ENCODE measurements at places on chromosomes 2 and 18. TPM values are rescaled to one million over a fixed set of nuclear protein-coding genes. Genes with fewer than 3 reads are reported as not detected.

DNA sequence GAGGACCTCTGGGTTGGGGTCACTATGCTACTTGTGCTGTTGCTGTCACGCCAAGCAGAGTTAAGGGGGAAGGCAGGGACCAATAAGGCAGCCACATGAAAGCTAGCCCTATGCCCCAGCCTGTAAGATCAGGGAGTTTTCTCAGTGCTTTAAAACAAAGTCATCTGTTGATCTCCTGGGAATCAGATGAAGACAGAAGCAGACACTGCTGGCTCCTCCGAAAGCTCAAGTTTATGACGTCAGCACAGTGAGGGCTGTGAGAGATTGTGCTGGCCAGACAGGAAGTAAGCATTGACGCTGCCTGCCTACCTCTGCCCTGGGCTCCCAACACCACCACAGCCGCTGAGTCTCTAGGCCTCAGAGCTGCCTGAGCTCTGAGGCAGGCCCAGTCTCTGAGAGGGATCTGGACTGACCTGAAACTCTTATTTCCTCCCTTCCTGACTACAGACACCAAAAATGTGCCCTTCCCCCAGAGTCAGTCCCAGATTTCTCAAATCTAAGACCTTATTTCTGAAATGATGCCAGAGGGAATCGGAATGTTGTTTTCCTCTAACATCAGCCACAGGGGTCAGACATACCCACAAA lies 118.1 kb upstream of the EPAS1 start:
- peak; percentile 93 for DNase-seq

DNA sequence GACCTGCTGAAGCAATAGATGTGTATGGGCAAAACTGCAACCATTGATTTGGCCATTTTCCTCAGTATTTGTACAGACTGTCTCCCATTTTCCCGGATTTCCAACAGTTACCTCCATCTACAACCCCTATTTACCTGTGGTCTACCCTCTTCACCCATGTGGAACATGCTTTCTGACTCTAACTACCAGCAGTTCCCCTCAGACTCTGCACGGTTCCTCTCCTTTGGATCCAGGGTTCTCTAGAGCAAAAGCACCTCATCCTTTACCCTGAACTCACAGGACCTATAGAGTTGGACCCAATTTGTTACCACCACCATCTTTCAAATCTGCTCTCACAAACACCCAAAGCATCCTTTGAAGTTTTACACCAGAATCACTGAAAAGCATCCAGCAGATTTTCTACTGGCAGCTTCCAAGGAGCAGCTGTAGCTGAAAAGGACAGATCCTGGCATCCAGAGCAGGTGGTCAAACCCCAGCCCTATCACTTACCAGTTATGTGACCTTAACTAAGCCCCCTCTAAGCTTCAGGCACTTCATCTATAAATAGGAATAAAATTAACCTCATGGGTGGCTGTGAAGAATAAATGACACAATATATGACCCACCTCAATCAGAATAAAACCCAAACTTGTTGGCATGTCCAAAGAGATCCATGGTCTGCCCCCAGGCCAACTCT lies 15.3 kb downstream of the CYTIP start:
- DNase-seq: no peak

GRCh38 chr18:50428531-50429206 lies 53.8 kb downstream of the SKA1 start:
- DNase-seq: no peak

GRCh38 chr18:78099979-78100588 lies 850.4 kb downstream of the GALR1 start:
- no peak for DNase-seq

- DNase-seq: peak; percentile 61
Measured at GRCh38 chr2:97763176-97763845, 49.9 kb downstream of the ZAP70 start.

DNA sequence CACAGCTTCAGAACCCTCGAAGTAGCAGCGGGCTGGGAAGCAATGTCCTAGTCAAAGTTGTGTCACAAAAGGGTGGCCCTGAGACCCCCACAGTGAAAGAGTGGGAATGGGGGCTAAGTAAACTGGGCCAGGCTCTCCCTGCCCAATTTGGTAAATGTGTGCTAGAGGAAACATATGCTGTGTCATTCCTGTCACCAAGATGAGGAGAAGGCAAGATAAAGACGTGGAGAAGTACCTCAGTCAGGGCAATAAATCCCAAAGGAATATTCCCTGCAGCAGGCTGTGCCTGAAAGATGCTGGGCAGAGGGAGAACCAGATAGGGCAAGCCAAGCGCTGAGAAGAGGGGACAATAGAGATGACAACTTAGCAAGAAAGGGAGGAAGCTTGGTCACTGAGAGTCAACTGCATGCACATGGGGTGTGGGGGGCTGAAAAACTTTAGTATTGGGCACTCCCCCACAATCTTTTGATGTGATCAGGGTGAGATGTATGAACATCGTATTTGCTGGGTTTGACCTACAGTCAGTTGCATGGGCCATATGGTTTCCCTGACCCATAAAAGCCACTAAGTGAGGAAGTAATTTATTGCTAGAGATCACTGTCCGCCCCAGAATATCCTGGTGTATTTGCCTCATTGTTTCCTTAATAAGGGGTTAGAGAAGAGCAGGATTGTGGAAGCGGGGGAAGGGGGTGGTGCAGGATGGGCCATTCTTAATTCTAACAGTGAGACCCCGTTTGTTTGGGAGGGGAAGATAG lies 49.9 kb upstream of the CXCR4 start:
- DNase-seq: no peak

DNA sequence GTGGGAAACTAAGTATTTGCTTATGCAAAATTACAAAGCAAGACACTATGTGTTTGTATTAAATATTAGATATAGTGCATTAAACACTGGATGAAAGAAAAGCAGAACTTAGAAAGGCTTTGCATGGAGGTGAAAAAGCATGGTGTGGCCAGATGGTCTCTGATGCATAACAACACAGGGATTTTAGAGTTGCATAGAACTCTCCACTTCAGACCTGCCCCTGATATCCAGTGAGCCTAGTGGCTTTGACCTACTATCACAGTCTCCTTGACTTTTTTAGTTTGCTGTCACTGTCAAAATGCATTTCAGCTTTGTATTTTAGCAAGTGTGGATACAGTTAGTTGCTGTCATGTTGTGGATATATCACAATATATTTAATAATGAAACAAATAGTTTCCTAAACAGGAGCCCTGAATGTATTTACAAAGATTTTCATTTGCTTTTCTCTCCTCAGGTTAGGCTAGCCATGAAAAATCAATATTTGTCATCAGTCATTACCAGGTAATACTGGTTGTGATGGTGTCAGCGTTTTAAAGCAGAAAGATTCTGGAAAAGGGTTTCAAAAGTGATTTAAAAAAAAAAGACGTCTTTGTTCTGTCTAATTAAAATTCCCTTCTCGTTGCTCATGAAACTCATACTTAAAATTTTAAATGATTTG lies 5.2 kb downstream of the CSRNP3 start:
- DNase-seq: no peak

DNA sequence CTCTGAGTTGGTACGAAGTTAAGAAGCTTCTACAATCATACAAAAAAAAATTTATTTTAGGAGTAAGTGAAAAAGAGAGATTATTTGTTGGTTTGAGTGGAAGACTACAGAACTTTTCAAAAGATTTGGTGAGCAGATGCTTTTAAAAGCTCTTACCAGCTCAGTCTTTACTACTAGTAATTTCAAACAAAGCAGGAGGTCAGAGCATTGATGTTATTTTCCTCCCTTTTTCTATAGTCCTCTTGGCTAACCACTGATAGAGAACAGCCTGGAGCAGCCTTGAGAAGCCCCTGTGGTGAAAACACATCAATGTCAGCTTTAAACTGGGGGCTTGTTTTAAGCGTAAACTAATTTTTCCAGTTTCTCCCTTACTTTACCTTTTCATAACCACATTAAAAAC lies 559.3 kb upstream of the CDH2 start:
- DNase-seq: peak; percentile 17

DNA sequence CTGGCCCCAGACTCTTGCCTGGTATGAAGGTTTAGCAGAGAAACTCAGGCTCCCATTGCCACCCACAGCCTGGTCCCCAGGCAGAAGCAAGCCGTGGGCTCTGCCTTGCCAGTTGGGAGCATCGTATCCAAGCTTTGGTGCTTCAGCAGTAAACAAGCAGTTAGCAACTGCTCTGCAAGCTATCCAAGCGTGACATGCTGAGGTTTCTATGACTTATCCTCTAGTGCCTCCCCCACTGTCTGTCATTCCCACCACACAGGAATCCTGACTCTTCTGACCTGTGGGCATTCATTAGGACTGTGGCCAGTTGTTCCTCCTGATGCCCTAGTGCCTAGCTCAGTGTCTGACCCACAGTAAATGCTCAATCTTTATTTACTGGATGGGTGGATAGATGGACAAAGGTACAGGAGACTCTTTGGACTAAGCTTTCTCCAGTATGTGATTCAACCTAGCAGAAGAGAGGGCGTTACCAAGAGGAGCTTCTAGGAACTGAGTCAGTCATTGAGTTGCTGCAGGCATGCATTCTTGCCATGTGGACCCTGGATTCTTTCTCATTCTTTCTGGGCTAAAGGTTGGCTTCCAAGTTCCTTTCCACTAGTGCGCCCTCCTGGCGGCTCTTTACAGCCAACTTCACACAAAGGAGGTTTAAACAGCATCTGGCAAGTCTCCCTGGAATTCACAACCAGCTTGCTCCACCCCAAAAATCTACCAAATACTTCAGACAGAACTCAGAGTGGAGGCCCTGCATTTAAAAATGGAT lies 40.6 kb upstream of the MRPL19 start:
- peak; percentile 82 for DNase-seq

- no peak for DNase-seq
Measured at GRCh38 chr18:4755848-4756247, 300.7 kb upstream of the DLGAP1 start.

DNA sequence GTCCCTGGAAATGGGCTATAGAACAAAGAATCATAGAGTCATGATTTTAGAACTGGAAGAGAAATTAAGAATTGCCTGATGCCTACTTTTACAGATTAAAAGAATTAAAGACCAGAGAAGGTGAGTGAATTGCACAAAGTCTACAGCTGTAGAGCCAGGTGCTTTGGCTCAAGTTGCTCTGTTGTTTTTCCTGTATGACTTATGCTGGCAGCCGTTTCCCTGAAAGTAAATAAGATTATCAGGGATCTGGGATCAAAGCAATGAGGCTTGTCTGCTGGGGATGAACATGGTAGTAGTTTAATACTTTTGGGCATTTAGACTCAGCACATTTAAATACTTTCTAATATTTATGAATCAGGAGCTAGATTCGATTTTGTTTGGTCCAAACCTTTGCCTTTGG lies 166.9 kb downstream of the PRPF40A start:
- DNase-seq: no peak

DNA sequence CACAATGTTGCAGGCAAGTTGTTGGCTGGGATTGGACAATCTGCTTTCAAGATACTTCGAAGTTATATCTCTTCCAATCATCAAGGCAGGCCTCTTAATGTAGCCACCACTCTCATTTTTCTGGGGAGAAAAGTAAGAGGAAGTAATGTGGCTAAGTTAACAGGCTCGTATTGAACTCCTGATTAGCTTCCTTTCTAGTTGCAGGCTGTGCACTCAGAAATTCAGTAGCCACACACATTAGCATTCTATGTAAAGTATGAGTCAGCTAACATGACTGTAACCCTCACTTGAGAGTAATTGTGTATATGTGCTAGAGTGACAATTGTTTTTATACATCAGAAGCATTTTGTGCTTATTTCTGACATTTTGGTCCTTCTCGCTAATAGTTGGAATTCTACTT lies 3.3 kb downstream of the TWSG1 start:
- peak; percentile 38 for DNase-seq

DNA sequence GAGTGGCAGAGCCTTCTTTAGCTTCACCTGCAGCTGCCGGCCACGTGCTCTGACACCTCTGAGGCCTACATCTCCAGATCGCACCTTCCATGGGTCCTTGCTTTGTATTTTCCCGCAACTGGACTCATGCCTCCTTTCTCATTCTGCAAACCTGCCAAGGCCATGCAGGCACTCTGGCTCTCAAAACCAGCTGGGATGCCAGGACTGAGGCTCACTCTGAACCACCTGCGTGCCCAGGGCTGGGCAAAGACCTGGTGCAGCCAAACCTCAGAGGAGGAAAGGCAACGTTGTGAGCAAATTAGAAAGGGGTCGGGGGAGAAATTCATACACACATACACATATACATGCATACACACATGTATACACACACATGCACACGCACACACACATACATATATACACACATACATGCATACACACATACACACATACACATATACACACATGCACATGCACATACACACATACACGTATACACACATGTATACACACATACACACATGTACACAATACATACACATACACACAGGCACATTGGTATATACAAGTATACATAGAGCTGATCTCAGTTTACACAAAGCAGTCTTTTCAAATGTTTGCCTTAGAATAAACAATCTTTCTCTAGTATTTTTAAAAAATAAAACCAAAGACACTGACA lies 125.2 kb downstream of the RTP5 start:
- DNase-seq: no peak

DNA sequence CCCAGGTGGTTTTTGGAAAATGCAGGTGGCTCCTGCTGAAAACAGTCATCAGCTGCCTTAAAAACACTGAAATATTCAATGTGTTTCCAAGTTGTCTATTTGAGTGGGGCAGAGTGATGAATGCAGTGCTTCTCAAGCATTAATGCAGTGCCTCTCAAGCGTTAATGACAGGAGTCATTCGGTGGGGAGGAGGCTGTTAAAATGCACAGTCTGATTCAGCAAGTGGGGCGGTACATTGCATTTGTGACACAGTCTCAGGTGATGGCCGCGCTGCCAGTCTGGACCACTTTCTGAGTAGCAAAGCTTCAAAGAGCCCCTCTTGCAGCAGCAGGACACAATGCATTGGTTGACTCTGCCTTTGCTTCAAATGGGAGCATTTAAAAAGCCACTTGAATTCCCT lies 231.4 kb upstream of the RGPD4 start:
- DNase-seq: no peak

GRCh38 chr2:238459081-238459629 lies 32.4 kb downstream of the ASB1 start:
- peak; percentile 89 for DNase-seq

- DNase-seq: no peak
Measured at GRCh38 chr2:201813996-201814760, 7.8 kb downstream of the CDK15 start.

DNA sequence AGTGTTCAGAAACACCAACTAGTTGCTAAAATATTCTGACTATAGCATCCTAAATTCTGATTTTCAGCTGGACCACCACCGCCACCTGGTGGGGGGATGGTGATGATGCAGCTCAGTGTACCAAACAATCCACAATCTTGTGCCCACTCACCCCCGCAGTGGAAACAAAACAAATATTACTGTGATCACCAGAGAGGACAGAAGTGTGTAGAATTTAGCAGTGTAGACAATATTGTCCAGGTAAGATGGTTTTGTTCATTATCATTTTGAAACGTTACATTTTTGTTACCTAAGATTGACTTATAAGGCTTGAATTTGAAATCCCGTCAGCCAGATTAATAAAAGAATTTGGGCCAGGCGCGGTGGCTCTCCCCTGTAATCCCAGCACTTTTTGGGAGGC lies 31.7 kb upstream of the UBXN4 start:
- DNase-seq: peak; percentile 77

- DNase-seq: no peak
Measured at GRCh38 chr2:214830794-214831346, 21.4 kb upstream of the BARD1 start.

- DNase-seq: no peak
Measured at GRCh38 chr2:230158468-230158867, 61.3 kb downstream of the SP110 start.

Gene RBM45
- total RNA-seq: 19.9 TPM

Gene HNMT
- total RNA-seq: 100 TPM

Gene CYTIP
- 1.4 TPM for total RNA-seq

Gene HRH4
- under 0.01 TPM for total RNA-seq

Gene MOB4
- 33.3 TPM for total RNA-seq

Gene COL4A4
- 0.36 TPM for total RNA-seq

Gene CTLA4
- total RNA-seq: not detected

Gene MAP4K3
- total RNA-seq: 51.8 TPM

Gene IHH
- total RNA-seq: under 0.01 TPM

Gene ASPRV1
- 0.29 TPM for total RNA-seq

Measured in osteoblast (primary cell).